ENCODE measurements at places on chromosomes 5 and 9.

GRCh38 chr9:101398930-101399642, 435 bp downstream of the ZNF189 start:
- no peak for DNase-seq

GRCh38 chr5:178290376-178290775, 57.8 kb upstream of the PHYKPL start:
- DNase-seq = no peak

DNA sequence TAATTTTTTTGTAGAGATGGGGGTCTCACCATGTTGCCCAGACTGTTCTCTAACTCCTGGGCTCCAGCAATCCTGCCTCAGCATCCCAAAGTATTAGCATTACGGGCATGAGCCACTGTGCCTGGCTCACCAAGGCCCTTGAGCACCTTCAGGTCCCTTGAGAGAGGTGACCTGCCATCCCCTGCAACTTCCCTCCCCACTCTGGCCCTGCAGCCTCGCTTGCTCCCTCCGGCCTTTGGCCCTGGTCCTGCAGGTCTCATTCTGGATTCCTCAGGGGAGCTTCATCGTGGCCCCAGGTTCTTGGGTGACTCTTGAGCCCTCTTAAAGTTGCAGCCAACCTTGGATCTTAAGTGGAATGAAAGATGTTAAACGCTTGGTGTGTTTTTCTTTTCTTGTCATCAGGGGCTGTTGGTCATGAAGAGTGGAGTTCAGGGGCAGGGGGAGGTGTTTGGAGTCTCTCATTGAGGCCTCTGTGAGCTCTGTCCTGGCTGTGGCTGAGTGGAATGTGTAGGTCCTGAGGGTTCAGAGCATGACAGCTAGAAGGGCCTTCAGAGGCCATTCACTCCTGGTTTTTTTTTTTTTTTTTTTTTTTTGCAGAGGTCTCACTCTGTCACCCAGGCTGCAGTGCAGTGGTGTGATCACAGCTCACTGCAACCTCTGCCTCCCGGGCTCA, 33.0 kb downstream of the PPARGC1B start:
- no peak for DNase-seq

- DNase-seq = peak; percentile 16
Measured at GRCh38 chr5:5141625-5142525, 1.7 kb downstream of the ADAMTS16 start.

DNA sequence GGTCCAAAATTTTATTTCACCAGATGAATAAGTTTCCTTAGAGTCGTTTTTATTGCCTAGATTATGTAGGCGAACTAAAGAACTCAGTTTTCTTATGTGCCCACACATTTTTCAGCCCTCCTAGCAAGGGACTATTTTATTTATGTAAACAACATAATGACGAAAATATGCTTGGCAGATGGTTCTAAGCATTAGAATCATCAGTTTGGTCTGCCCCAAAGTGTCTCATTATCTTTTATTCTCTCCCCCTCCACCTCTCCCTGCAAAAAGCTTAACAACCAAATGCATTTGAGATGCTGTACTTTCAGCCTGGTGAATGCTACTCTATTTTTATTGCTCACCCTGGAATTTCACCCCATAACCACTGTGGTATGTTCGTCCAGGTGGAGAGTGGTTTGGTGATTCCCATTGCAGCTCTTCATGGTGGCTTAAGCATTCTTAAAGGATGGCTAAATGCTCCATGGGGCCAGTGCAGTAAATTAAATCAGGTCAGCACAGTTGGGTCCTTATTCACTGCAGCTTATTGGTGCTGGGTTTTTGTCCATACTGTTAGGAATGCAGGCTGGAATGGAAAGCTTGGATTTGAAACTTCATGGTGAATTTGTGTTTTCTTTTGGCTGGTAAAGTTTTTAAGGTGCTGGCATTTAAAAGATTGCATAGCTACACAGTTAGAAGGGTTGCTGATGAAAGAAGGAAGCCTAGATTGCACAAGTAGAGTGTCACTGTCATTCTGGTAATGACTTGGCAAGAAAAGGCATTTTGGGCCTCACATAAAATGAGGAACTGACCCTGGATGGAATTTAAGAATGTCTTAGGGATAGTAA, 39.2 kb downstream of the TLE4 start:
- no peak for DNase-seq

DNA sequence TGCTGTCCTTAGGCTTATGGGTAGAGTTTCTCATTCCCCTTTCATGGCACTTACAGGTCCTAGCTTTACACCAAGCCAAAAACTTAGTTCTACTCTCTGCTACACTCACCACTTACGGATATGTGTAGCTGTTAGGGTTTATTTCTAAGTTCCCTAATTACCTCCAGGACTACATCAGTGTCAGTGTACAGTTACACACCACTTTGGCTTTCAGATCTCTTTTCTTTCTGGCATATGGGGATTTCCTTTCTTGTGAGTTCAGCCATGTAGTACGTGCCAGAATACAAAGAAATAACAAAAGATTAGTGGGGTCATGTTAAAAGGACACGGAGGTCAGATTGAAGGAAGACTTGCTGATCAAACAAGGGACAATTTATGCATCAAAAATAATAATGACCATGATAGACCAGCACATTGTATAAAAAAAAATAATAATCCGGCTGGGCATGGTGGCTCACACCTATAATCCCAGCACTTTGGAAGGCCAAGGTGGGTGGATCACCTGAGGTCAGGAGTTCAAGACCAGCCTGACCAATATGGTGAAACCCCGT, 41.8 kb downstream of the LYRM7 start:
- DNase-seq = peak; percentile 36

- no peak for DNase-seq
Measured at GRCh38 chr5:181069767-181070491, 29.9 kb downstream of the BTNL9 start.

DNA sequence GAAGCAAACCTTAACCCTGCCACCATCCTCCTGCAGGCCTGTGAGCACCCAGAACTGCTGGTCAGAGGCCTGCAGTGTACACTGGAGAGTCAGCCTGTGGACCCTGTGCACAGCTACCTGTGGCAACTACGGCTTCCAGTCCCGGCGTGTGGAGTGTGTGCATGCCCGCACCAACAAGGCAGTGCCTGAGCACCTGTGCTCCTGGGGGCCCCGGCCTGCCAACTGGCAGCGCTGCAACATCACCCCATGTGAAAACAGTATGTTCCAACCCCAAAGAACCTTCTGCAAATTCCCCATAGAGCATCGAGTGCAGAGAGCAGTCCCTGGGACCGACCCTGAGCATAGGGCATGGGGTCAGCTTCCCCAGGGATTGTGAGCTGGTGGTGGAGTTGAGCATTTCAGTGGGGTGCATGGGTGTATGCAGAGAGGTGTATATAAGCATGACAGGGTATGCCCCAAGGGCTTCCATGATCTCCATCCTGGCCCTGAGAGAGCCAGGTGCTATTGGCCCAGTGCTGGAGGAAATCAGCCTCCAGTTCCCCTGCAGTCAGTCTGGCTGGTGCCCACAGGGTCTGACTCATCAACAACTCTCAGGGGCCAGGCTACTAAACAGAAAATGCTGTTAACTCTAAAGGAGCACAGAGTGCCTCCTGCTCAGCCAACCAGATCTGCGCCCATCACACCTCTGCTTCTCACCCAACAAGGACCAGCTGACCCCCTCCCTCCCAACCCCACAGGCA, 126.2 kb downstream of the SAXO1 start:
- DNase-seq = no peak

GRCh38 chr9:87596862-87597261, 99.2 kb downstream of the DAPK1 start:
- DNase-seq = no peak

DNA sequence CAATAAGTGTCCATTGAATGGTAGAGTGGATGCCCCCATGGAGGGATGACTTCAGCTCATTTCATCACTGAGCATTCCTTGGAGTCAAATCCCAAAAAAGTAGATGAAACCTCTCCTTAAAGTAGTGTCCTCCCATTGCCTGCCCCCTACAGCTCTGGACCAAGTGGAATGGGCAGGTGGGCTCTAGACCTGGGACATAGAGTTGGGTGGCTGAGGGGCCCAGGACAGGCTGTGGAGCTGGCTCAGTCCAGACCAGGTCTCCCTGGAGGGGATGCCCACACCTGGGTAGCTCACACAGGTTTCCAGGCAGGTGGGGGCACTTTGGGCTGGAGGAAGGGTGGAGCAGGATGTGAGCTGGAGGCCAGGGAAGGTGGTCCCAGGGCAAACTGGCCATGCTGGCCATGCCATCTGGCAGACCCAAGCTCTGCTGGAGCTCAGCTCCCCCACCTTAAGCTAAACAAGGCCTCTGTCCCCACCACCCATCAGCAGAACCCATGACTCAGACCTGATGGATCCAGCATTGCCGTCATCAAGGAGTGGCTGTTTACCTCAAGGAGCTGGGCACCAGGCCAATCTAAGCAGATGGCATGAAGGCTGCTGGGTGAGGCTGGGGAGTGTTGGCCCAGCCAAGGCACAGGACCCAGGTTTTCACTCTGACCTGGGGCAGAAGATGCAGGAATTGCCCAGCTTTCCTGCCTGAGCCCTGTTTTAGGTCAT, 6.2 kb upstream of the SPINK4 start:
- no peak for DNase-seq

GRCh38 chr5:66377747-66378146, 218.4 kb upstream of the MAST4 start:
- no peak for DNase-seq

GRCh38 chr9:108270051-108270450, 585.7 kb downstream of the ACTL7B start:
- DNase-seq = no peak

DNA sequence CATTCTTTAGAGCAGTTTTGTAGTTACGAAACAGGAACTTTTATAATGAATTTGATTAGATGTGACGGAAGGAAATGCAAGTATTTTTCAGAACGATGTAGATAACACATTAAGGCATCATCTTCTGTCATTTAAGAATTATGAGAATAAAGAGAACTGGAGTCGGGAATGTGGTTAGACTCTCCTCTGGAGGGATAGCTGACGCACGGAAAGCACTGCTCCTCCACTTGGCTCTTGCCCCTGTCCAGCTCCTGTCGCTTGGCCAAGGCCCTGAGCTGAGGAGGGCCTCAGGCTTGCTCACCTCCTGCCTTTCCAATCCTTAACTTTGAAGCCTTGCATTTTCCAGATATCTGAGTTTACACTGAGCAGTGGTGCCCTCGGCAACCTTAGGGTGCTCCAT, 60.5 kb downstream of the MAP1B start:
- DNase-seq = no peak

DNA sequence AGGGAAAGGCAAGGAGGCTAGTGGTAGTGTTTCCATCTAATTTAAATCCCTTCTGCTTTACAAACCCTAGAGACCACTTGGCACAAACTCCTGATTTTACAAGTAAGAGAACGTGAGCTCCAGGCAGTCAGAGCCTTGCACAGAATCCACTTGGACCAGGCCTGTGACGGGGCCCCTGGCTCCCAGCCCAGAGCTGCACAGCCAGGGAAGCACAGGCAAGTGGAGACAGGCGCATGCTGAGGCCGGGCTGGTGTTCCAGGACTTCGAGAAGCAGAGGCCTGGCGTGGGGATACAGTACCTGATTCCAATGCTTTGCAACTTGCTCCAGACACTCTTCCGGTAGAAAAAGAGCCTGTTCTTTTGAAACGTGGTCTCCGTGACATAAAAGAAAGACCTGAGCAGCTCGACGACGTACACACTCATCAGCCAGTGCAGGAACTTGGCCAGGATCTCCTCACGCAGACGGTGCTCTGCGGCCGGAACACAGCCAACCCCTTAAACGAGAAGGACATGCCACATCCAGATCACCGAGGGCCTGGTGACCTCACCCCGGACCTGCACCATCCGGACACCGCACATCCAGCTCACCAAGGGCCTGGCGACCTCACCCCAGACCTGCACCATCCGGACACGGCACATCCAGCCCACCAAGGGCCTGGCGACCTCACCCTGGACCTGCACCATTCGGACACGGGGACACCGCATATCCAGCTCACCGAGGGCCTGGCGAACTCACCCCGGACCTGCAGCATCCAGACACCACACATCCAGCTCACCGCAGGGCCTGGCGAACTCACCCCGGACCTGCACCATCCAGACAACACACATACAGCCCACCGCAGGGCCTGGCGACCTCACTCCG, 12.5 kb downstream of the TERT start:
- no peak for DNase-seq

- no peak for DNase-seq
Measured at GRCh38 chr5:52856564-52856963, 68.8 kb downstream of the ITGA1 start.

DNA sequence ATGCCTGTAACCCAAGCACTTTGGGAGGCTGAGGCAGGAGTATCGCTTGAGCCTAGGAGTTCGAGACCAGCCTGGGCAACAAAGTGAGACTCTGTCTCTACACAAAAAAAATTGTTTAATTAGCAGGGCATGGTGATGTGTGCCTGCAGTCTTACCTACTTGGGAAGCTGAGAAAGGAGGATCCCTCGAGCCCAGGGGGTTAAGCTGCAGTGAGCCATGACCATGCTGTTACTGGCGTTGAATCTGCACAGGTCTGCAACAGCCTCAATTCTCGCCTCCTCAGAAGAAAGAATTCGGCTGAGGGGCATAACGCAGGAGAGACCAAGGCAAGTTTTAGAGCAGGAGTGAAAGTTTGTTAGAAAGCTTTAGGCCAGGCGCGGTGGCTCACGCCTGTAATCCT, 18.0 kb downstream of the CCT5 start:
- DNase-seq = no peak

DNA sequence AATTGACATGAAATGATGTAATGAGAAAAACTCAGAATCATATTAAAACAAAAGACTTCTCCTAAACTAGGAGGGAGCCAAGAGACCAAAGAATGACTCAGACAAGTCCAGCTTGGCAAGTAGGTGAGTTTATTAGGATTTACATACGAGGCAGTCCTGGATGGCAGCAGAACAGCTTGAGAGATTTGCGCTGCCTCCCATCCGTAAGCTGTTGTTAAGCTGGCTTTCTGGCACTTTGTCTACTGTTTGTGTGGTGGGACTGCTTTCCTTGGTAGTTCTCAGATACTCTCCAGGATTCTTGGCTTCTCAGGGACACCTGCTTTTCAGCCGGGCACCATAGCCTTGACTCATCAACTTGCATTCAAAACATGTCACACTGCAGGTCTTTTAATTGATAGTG, 57.6 kb downstream of the COX7C start:
- DNase-seq = no peak

DNA sequence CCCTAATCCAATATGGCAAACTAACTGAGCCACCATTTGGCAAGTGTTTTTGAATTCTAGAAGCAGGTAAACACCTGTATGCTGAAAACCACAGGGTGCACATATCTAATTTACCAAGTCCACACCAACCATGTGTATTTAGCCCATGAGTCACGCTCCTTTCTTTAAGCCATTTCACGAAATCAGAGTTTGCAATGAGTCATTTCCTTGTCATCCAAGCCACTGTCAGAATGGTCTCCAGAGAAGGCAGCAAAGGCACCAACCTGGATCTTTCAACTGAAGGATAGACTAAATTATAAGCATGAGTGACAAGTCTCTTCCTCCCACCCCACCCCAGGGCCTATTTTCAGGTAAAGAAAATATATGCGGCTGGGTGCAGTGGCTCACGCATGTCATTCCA, 110.0 kb downstream of the PAX5 start:
- DNase-seq = no peak

DNA sequence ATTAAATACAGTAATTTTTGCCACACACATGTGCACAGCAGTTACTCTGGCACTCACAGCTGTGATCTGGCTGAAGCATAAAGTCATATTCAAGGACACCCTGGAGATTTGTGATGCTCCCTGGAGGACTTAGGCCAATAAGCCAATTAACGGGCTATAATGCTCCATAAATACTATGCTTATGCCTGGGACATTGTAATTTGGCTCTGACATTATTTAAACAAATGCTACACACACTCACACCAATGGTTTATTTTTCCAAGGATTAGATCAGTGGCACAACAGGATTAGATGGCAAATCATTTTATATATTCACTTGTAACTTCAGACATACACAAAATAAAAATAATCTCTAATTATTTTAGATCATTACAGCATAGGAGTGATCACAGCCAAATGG, 111.2 kb downstream of the LMNB1 start:
- no peak for DNase-seq

GRCh38 chr9:114181607-114182409, 26.5 kb downstream of the COL27A1 start:
- no peak for DNase-seq
